ENCODE measurements at places on chromosomes 1 and 21. TPM values are rescaled to one million over a fixed set of nuclear protein-coding genes. Genes with fewer than 3 reads are reported as not detected.

Gene ESPN
- polyA plus RNA-seq = not detected

Gene FAM78B
- polyA plus RNA-seq = 1.2 TPM

Gene CACHD1
- polyA plus RNA-seq = 0.91 TPM

Gene CCDC181
- 1.8 TPM for polyA plus RNA-seq

Gene CAMTA1
- 303 TPM for polyA plus RNA-seq

Gene CYP4X1
- 1.3 TPM for polyA plus RNA-seq

Gene RAB3B
- polyA plus RNA-seq = not detected

Gene LCK
- polyA plus RNA-seq = 0.34 TPM

Gene TRIM63
- 277 TPM for polyA plus RNA-seq

Gene BNIPL
- polyA plus RNA-seq = 0.07 TPM

Gene LYPD8
- not detected for polyA plus RNA-seq

Gene TNFSF4
- 0.42 TPM for polyA plus RNA-seq

Gene S100A2
- 5.1 TPM for polyA plus RNA-seq
